Sciatic nerve (tissue), 2 donors: ENCODE measurements at places on chromosomes 1 and 21. TPM values are rescaled to one million over a fixed set of nuclear protein-coding genes. Genes with fewer than 3 reads are reported as not detected.

Gene TMEM200B
- 24.6 TPM for total RNA-seq

Gene CYP2J2
- 21.6 TPM for total RNA-seq

Gene HCRTR1
- 0.31 TPM for total RNA-seq

Gene GATAD2B
- total RNA-seq, result 59.6 TPM

Gene IL24
- not detected for total RNA-seq

Gene KMO
- total RNA-seq, result 1.6 TPM

Gene VSIG8
- total RNA-seq, result not detected

Gene OR2C3
- not detected for total RNA-seq

Gene FAM72C
- total RNA-seq, result not detected

Gene MX1
- 28.6 TPM for total RNA-seq

Gene NEXN
- total RNA-seq, result 10.6 TPM

Gene LPAR3
- total RNA-seq, result 0.36 TPM

Gene CLCA1
- total RNA-seq, result not detected

Gene DPT
- total RNA-seq, result 17.2 TPM

Gene GUCA2A
- total RNA-seq, result not detected

Gene SLC19A2
- 7.0 TPM for total RNA-seq

Gene LMOD1
- total RNA-seq, result 41.6 TPM

Gene DYRK3
- total RNA-seq, result 9.5 TPM

Gene TMEM234
- 27.0 TPM for total RNA-seq
